ENCODE measurements at places on chromosomes 16 and 17.

DNA sequence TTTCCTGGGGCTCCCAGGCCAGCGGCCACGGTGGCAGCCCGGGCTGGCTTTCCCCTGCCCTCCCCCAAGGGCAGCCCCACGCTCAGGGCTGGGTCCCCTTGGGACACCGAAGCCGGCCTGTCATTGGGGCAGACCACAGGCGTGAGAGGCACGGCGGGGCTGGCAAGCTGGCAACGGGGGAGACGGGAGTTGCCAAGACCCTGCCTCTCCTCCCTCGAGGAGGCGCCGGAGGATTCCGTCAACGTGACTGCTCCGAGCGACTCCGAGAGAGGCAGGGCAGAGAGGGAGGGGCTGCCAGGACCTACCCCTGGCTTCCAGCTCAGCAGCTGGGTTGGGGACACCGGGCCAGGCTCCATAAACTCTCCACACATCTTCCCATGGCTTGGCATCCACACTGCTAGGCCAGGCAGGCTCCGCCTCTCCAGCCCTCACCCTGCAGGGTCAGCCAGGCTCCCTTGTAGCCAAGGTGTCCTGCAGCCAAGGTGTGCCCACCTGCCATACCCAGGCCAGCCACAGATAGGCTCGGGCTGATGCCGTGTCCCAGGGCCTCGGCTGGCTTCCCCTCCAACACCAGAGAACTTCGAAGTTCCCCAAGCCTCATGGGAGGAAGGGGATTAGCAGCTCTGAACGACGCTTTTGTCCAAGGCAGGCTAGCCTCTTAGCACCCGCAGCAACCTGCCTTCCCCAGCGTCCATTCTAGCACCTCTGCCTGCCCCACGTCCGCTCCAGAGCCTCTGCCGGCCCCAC lies 25.5 kb downstream of the TIMM22 start:
- DNase-seq = no peak

DNA sequence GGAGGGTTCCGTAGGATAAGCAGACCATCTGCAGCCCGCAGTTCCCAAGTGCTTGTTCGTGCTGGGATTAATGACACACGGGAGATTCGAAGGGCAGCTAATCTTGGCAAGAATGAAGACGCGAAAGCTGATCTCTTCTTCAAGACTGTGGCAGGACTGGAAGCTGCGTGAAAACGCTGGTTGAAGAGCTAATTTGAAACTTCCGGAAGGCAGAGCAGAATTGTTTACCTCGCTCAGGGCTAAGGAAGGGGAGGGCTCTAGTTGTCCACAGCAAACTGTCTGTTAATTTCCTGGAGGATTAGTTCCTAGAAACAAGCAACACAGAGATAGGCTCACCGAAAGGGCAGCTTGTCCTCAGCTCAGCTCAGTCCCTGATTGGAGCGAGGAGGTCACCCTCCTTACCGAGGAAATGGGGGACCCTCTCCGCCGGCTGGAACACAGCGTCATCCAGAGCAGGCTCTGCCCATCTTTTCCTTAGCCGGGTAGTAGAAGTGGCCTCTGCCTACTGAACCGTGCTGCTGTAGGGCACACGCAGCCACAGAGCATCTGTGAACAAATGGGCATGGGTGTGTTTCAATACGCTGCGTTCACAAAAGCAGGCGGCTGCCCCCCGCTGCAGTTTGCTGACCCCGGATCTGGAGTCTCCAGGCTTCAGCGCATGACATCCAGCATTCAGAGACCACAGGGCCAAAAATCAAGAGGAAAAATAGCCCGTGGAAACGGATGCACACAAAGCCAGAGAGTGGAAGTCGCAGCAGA lies 16.7 kb upstream of the BAIAP2 start:
- no peak for DNase-seq

GRCh38 chr16:84088695-84089395 lies 27.9 kb downstream of the MBTPS1 start:
- DNase-seq = no peak

- no peak for DNase-seq
Measured at GRCh38 chr17:28744972-28745785, 1.4 kb downstream of the TRAF4 start.

DNA sequence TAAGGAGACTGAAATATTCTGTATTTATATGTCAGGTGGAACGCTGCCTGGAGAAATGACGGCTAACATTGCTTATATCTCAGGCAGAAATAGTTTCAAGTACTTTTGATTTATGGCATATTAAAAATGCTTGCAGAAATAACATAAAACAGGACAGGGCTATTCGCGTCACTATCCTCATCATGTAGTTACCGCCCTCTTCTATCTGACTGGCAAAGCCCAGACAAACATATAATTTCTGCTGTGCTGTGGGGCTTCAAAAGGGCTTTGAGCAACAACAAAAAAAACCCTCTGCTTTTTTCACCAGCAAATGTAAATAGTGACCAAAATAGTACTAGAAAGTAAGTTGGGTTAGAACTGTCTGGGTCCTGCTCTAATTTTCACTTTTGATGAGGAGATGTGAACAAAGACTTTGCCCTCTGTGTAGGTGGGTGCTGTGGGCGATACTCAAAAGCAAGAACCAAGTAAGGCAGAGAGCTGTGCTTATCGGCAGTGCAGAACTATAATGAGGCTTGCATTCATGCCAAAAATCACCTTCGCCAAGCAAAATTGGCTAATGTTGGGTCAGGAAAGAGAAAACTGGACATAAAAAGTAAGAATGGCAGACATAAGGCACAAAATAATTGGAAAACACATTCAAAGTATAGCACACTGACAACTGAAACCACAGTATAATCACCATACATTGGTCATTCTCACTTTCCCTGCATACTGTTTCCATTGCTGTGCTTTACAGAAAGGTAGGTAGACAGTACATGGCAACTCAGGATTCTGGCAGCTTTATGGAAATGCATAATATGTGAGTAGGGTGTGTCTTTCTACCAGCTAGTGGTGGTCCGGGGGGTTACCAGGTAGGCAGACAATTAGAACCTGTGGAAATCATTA lies 151.2 kb upstream of the AXIN2 start:
- DNase-seq = no peak

- DNase-seq = no peak
Measured at GRCh38 chr16:1982013-1982433, 754 bp upstream of the NOXO1 start.

- no peak for DNase-seq
Measured at GRCh38 chr17:4721203-4722135, 9.8 kb upstream of the MED11 start.

GRCh38 chr17:80443498-80443897 lies 28.5 kb downstream of the ENDOV start:
- no peak for DNase-seq

DNA sequence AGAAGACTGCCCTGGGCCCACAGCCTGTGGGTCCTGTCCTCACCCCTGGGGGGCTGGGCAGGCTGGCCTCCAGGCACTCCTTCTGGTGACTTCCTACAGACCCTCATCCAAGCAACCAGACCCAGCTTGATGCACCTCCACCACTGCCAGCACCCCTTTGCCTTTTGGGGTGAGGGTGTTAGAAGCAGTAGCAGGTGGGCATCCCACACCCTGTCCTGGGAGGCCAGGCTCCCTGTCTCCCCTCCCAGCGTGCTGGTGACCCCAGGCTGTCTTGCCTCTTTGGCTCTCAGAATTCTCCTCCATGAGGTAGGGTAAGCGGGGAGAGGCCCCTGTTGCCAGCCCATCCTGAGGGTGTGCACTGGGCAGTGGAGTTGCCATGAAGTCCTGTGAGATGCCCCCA lies 33.4 kb downstream of the B9D1 start:
- no peak for DNase-seq

DNA sequence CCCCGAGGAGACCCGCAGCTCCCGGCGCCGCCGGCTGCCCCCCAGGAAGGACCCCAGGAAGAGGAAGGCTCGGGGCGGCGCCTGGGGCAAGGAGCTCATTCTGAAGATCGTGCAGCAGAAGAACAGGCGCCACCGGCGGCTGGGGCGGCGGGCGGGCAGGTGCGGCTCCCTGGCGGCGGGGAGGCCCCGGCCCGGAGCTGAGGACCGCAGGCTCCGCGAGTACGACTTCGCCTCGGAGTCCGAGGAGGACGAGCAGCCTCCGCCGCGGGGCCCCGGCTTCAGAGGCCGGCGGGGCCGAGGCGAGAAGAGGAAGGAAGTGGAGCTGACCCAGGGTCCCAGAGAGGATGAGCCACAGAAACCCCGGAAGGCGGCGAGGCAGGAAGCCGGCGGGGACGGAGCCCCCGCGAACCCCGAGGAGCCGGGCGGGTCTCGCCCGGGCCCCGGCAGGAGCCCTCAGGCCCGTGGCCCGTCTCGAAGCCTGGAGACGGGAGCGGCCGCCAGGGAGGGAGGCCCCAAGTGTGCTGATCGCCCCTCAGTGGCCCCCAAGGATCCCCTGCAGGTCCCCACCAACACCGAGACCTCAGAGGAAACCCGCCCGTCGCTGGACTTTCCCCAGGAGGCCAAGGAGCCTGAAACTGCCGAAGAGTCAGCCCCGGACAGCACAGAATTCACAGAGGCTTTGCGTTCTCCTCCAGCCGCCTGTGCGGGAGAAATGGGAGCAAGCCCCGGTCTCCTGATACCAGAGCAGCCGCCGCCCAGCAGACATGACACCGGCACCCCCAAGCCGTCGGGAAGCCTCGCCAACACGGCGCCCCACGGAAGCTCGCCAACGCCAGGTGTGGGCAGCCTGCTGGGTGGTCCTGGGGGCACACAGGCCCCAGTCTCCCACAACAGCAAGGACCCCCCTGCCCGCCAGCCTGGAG lies 22.3 kb upstream of the ZFPM1 start:
- DNase-seq = no peak

DNA sequence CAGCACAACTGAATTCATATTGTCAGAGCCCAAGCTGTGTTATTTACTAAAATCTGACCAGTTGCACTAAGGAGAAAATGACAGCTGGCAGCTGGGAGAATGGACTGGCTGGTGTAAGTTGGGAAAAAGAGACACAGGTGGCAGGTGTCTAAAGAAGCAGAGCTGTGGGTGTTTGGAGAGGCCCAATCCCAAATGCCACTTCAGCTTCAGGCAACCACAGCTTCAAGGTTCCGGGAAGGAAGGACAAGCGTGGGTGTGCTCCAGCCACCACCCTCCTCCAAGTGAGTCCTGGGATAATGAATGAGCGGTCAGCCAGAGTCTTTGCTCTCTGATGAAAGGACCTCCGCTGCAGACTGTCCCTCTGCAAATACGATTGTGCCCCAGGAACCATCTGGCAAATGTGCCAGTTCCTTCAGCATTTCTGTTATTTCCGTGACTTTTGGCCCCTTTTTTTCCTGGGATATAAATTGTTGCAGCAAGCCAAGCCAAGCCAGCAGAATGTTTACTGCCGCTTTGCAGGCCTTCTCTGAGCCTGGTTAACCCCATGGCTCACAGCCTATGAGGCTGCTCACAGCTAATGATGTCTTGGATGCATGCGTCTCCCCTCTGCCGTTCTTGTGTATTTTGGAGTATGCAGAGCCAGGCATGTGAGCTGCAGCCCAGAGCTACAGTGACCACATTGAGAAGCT lies 9.5 kb upstream of the RHBDL3 start:
- no peak for DNase-seq

DNA sequence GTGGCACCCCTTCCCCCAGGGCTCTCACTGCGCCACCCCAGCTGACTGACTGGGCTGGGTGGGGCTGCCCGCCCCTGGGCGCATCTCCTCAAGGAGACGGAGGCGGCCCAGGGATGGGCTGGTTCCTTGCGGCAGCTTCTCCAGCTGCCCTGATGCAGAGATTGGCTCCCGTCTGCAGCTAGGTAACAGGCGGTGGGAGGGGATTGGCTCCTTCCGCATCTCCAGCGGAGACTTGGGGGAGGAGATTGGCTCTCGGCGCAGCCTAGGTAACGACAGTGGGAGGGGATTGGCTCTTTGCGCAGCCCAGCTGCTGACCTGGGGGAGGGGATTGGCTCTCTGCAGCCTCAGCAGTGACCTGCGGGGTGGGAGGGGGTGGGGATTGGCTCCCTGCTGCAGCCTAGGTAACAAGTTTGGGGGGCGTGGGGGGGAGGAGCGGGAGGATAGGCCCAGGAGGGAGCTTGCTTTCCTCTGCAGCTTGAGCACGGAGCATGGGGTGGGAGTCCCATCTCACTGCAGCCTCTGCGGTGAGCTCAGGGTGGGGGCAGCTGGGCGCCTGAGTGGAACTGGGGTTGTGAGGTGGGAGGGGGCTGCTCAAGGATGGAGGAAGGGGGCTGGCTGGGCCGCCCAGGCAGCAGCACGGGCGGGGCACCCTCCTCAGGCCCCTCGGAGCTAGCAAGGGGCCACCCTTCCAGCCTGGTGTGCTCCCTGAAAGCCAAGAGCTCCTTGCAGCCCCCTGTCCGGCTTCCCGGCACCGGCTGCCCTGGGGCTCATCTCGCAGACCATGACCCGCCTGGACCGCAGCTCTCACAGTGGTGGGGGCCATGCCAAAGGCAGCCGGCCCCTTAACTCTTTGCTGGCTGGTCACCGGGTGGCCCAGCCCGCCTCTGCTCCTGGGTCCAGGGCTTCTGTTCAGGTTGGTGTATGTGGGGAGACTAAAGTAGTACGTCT lies 6.4 kb downstream of the NFE2L1 start:
- DNase-seq = no peak

DNA sequence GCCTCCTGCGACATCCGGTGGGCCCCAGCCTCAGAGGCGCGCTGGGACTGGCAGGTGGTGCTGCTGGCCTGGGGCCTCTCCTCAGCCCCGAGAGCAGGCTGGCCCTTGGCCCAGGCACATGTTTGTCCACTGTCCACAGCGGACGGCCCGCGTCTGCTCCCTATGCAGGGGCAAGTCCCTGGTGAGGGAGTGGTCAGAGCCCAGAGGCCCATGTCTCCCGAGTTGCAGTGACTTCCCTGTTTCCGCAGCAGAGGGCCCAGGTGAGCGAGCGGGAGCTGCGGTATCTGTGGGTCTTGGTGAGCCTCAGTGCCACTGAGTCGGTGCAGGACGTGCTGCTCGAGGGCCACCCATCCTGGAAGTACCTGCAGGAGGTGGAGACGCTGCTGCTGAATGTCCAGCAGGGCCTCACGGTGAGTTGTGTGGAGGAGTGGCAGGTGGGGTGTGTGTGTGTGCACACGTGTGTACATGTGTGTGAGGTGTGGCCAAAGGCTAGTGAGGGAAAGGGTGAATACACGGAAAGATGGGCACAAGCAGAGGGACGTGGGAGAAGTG lies 10.4 kb downstream of the IL34 start:
- DNase-seq = no peak

GRCh38 chr16:66324815-66325515 lies 41.5 kb upstream of the CDH5 start:
- no peak for DNase-seq

DNA sequence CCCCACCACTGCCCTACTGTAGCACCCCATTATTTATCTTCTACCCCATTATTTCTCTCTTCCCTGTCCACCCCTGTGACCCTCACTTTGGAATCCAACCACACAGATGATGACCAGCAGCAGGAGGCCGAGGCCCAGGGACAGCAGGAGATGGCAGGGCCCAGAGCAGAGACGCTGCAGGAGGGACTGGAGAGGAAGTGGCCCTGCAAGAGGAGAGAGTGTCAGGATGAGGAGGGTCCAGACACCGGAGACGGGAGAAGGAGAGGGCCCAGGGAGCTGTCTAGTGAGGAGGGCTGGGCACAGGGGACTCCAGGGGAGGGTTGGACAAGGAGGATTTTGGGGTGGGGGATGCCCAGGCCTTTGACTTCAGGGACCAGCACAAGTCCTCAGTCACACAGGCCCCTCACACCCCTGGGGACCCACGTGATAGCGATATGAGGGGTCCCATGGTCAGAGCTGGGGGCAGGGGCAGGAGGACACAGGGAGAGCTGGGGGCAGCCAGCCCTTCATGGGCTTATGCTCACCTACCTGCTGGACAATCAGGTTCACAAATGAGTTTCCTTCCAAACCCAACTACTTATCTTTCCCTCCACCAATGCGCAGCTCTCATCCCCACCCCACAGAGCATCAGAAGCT lies 2.0 kb downstream of the CLEC10A start:
- DNase-seq = no peak

All from activated T-helper 1 cell treated with anti-CD3 and anti-CD28 coated beads, Interleukin-2, amount 50 U/mL, for 16 hours (primary cell).